ENCODE measurements at places on chromosomes 4 and X.

GRCh38 chr4:22552812-22553211 is 36.9 kb upstream of the ADGRA3 start:
- no peak for DNase-seq

DNA sequence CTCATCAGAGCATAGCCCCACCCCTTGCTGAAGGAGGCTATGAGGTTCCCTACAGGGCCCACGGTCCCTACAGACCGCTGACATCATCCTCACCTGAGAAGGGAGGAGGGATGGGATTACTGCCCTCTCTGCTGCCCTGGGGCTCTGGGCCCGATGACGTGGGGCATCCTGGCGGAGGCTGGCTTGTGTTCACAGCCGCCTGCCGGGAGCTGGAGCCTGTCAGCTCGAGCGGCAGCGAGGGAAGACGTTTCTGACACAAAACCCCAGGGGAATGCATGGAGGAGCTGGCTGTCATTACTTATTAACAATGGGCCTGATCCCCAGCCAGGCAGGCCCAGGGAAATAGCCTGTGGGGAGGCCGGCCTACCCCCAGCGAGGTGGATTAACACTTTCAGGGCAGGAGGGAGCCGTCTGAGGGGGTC is 106.6 kb upstream of the ATP6AP2 start:
- no peak for DNase-seq

DNA sequence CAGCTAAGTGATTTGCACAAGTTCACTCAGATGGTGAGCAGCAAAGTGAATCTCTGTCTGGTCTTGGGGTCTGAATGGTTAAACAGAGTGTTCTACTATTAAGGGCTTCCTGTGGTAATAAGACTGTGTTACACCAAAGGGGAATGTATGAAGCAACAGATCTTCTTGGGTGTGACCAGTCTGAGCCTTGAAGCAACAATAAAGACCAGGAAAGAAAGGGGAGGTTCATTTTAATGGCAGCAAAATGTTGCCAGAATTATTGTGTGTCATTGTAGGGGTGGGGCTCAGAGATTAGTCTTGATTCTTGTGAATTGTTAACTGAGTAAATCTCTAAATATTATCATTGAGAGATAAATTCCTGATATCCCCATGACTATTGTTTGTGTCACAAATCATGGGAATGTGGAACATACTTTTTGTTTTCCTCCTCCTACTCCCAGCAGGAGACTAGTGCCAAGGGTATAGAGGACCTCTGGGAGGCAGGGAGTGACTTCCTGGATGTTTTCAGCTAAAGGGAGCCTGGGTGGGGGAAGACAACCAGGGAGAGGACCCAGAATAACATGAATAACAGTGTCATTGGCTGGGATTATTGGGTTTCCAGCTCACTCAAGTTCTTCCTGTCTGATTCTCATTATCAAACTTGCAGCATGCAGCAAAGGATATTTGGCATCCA is 141.4 kb upstream of the PAK3 start:
- no peak for DNase-seq

- DNase-seq, result no peak
Observed at GRCh38 chr4:139686130-139686529, 20.5 kb downstream of the MGST2 start.

DNA sequence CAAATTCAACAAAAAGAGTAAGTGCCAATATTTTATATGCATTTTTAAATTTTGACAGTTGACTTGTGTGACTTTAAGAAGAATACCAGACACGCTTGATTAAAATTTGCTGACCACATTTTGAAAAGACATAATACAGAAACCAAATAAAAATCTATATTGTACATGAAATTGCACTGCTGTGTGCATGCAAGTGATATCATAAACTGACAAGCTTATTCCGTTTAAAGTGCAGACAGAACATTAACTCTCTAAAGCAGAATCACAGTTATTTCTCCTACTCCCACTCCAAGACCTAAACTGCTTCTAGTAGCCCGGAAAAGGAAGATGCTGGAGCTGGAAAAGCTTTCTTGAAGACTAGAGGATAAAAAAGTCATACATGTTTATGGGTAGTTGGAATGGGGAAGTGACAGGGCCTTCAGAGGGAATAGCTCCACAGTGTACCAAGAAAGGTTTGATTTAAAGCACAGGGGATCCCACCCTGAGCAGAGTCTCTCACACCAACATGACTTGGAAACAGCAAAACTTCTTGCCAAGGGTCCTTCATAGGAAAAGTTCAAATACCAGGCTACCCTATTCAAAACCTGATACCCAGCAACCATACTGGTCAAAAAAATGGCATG is 34.1 kb upstream of the NAF1 start:
- DNase-seq, result no peak

GRCh38 chr4:119261986-119262385 is 49.5 kb downstream of the USP53 start:
- no peak for DNase-seq
